ENCODE measurements at places on chromosomes 11 and 22. TPM values are rescaled to one million over a fixed set of nuclear protein-coding genes. Genes with fewer than 3 reads are reported as not detected.

Gene CCDC81
- total RNA-seq: 0.77 TPM

Gene KDELR3
- 4.6 TPM for total RNA-seq

Gene CHST1
- total RNA-seq: not detected

Gene OR4D5
- not detected for total RNA-seq

Gene SYT13
- 9.0 TPM for total RNA-seq

Gene CHORDC1
- total RNA-seq: 75.0 TPM

Gene ART5
- total RNA-seq: 12.0 TPM

Gene ARL2
- total RNA-seq: 171 TPM

Gene TECTA
- 0.84 TPM for total RNA-seq

Gene MMP12
- total RNA-seq: not detected

Gene INS
- not detected for total RNA-seq

Gene RNF169
- 22.3 TPM for total RNA-seq

Gene LRRN4CL
- 0.40 TPM for total RNA-seq

Gene MFNG
- 10.6 TPM for total RNA-seq

DNA sequence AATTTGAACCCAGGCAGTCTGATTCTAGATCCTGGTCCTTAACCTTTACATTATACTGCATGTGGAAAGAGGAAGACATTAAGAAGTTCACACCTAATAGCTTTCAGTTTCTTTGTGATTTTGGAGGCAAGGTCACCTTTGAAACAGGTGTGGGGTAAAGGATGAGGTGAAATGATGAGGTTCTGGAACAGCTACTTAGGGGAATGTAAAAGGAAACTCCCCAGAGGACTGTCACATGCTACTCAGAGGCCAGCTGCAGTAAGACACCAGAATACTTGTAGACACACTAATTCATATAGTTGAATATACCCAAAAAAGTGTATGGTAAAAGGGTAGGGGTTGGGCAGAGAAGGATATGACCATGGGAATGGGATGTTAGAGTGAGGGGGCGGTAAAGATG lies 5.4 kb downstream of the APIP start:
- H3K36me3 ChIP-seq: no peaks in the 10 kb centered on the region
- H3K27ac ChIP-seq: no peak overlapping the region
- no peak overlapping the region for H3K4me3 ChIP-seq
- no peak for DNase-seq

DNA sequence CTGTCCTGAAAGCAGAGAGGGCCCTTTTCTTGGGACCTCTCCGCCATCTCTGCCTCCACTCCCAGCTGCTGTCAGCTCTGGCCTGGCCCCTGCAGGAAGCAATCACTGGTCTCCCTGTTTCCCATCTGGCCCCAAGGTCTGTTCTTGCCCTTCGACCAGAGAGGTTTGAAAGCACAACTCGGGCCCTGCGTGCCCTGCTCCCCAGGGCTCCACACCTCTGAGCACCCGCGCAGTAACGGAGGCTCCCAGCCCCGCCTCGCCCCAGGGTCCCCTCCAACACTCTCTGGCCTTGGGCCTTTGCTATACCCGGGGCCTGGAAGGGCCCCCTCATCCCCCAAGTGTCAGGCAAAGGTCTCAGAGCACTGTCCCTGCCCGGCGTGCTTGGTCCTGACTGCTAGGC lies 7.8 kb upstream of the CD81 start:
- no peaks in the 10 kb centered on the region for H3K27me3 ChIP-seq
- no peak for DNase-seq
- no peaks in the 10 kb centered on the region for H3K36me3 ChIP-seq
- no peak overlapping the region for H3K4me3 ChIP-seq

DNA sequence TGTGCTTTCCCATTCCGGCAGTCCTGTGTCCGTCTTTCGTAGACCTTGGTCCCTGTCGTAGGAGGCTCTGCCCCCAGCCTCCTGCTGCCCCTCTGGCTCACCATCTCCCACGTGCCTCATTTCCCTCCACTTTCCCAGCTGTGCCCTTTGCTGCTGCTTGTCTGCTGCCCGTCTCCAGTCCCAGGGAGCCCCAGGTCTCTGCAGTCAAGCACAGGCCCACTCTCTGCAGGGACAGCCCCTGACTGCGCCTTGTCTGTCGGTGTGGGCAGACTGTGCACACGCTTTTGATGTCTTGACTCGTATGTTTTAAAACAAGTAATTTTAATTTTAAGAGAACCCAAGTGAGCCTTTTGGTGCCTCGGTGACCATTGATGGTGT lies 12.4 kb downstream of the DGCR8 start:
- no peaks in the 10 kb centered on the region for H3K4me1 ChIP-seq
- H3K27me3 ChIP-seq: no peaks in the 10 kb centered on the region
- no peak overlapping the region for H3K27ac ChIP-seq
- DNase-seq: no peak
- no peak overlapping the region for H3K4me3 ChIP-seq
- peaks cover 28% of the 10 kb centered on the region for H3K36me3 ChIP-seq

- peaks cover 74% of the 10 kb centered on the region for H3K27me3 ChIP-seq
- H3K4me1 ChIP-seq: peaks cover 21% of the 10 kb centered on the region
- H3K36me3 ChIP-seq: no peaks in the 10 kb centered on the region
- no peak overlapping the region for H3K27ac ChIP-seq
- peak; percentile 34 for DNase-seq
Observed at GRCh38 chr11:64642871-64643255, 51.8 kb downstream of the SLC22A12 start.

GRCh38 chr11:46553814-46554212 lies 40.0 kb downstream of the AMBRA1 start:
- H3K27me3 ChIP-seq: no peaks in the 10 kb centered on the region
- H3K4me1 ChIP-seq: peaks cover 23% of the 10 kb centered on the region
- H3K4me3 ChIP-seq: no peak overlapping the region
- no peak for DNase-seq

GRCh38 chr11:131108760-131109159 lies 192.5 kb upstream of the SNX19 start:
- H3K27me3 ChIP-seq: no peaks in the 10 kb centered on the region
- H3K4me1 ChIP-seq: no peaks in the 10 kb centered on the region
- no peak overlapping the region for H3K27ac ChIP-seq
- H3K36me3 ChIP-seq: no peaks in the 10 kb centered on the region

- H3K4me3 ChIP-seq: no peak overlapping the region
- H3K4me1 ChIP-seq: no peaks in the 10 kb centered on the region
- no peaks in the 10 kb centered on the region for H3K27me3 ChIP-seq
- peaks cover 10% of the 10 kb centered on the region for H3K36me3 ChIP-seq
Observed at GRCh38 chr22:24325105-24325757, 54.6 kb downstream of the SPECC1L start.

GRCh38 chr11:112128483-112129121 lies 35.3 kb downstream of the IL18 start:
- no peak overlapping the region for H3K27ac ChIP-seq
- H3K4me1 ChIP-seq: no peaks in the 10 kb centered on the region
- no peaks in the 10 kb centered on the region for H3K36me3 ChIP-seq
- no peaks in the 10 kb centered on the region for H3K27me3 ChIP-seq
- DNase-seq: no peak
- H3K4me3 ChIP-seq: no peak overlapping the region

- no peak overlapping the region for H3K27ac ChIP-seq
- no peaks in the 10 kb centered on the region for H3K36me3 ChIP-seq
- no peak overlapping the region for H3K4me3 ChIP-seq
Observed at GRCh38 chr11:35584321-35584720, 33.9 kb upstream of the FJX1 start.

- H3K27me3 ChIP-seq: no peaks in the 10 kb centered on the region
- no peaks in the 10 kb centered on the region for H3K36me3 ChIP-seq
- DNase-seq: no peak
- no peaks in the 10 kb centered on the region for H3K4me1 ChIP-seq
- H3K27ac ChIP-seq: no peak overlapping the region
Observed at GRCh38 chr11:64458997-64459396, 100.0 kb downstream of the RPS6KA4 start.

- no peak overlapping the region for H3K4me3 ChIP-seq
- no peak for DNase-seq
- H3K36me3 ChIP-seq: no peaks in the 10 kb centered on the region
Observed at GRCh38 chr22:19876314-19876940, 21.8 kb upstream of the GNB1L start.

DNA sequence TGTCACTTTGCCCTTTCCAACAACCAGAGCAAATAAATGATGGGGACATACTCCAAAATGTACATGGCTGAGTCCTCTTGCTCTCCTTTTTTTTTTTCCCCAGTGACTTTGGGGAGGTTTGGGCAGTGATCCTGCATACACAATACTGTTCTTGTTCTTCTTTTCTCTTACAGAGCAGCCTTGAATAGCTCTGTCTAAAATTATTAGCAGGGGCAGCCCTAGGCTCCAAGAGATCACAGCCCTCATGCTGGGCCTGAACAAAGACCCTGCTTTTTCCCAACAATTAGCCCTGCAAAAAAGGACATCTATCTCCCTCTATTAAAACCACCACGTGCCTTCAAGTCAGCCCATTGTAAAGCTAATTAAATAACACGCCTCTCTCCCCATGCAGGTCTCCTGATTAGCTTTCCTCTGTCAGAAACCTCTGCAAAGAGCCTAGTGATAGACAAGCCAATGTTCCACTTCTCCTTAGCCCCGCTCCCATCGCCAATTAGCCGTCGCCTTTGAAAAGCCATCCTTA lies 54.7 kb downstream of the ETS1 start:
- DNase-seq: peak; percentile 91
- no peaks in the 10 kb centered on the region for H3K36me3 ChIP-seq
- H3K27ac ChIP-seq: no peak overlapping the region

GRCh38 chr11:33869481-33870422 lies 22.1 kb downstream of the LMO2 start:
- peak; percentile 84 for DNase-seq
- H3K4me1 ChIP-seq: peaks cover 17% of the 10 kb centered on the region
- peak overlapping the region; percentile 71 for H3K4me3 ChIP-seq

- H3K27ac ChIP-seq: no peak overlapping the region
- H3K27me3 ChIP-seq: no peaks in the 10 kb centered on the region
- H3K36me3 ChIP-seq: no peaks in the 10 kb centered on the region
- H3K4me1 ChIP-seq: peaks cover 18% of the 10 kb centered on the region
- no peak for DNase-seq
Observed at GRCh38 chr11:13040969-13041561, 31.9 kb downstream of the RASSF10 start.

DNA sequence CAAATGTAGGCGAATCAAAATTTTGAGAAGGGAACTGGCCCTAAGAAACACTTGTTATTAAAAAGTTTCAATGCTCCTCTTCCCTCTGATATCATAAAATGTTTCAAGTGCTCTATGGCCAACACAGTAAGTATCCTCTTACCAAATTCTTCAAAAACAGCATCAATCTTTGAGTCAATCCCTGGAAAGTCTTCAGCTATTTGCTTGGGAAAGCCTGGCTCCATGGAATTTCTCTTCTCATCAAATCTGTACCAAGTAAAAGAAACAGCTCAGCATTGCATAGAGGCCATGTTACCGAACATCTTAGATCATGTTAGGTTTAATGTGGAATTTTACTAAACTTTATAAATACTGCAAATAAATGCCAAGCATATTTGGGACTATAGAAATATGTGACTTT lies 6.3 kb downstream of the MMP3 start:
- peaks cover 10% of the 10 kb centered on the region for H3K4me1 ChIP-seq
- no peak for DNase-seq
- H3K36me3 ChIP-seq: no peaks in the 10 kb centered on the region
- H3K27ac ChIP-seq: no peak overlapping the region
- no peaks in the 10 kb centered on the region for H3K27me3 ChIP-seq
- H3K4me3 ChIP-seq: no peak overlapping the region

- H3K27ac ChIP-seq: peak overlapping the region; percentile 55
- H3K4me3 ChIP-seq: no peak overlapping the region
- no peaks in the 10 kb centered on the region for H3K36me3 ChIP-seq
- no peaks in the 10 kb centered on the region for H3K27me3 ChIP-seq
- peak; percentile 55 for DNase-seq
Observed at GRCh38 chr22:26550498-26551033, 38.3 kb upstream of the TFIP11 start.

GRCh38 chr11:19244084-19244483 lies 3.3 kb upstream of the E2F8 start:
- no peak overlapping the region for H3K27ac ChIP-seq
- peaks cover 47% of the 10 kb centered on the region for H3K27me3 ChIP-seq
- no peaks in the 10 kb centered on the region for H3K36me3 ChIP-seq
- no peak for DNase-seq
- peaks cover 15% of the 10 kb centered on the region for H3K4me1 ChIP-seq
- H3K4me3 ChIP-seq: no peak overlapping the region

DNA sequence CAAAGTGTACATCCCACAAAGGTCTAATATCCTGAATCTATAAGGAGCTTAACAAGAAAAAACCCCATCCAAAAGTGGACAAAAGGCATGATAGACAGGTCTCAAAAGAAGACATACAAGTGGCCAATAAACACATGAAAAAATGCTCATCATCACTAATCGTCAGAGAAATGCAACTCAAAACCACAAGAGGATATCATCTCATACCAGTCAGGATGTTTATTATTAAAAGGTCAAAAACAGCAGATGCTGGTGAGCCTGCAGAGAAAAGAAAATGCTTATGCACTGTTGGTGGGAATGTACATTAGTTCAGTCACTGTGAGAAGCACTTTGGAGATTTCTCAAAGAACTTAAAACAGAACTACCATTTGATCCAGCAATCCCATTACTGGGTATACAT lies 12.7 kb downstream of the LGALS12 start:
- no peaks in the 10 kb centered on the region for H3K36me3 ChIP-seq
- no peaks in the 10 kb centered on the region for H3K27me3 ChIP-seq
- H3K27ac ChIP-seq: no peak overlapping the region
- no peak overlapping the region for H3K4me3 ChIP-seq
- no peak for DNase-seq
- H3K4me1 ChIP-seq: no peaks in the 10 kb centered on the region

- H3K36me3 ChIP-seq: no peaks in the 10 kb centered on the region
- peaks cover 21% of the 10 kb centered on the region for H3K4me1 ChIP-seq
- DNase-seq: no peak
- no peak overlapping the region for H3K4me3 ChIP-seq
- peak overlapping the region; percentile 31 for H3K27ac ChIP-seq
Observed at GRCh38 chr11:103234974-103235373, 125.7 kb downstream of the DYNC2H1 start.

DNA sequence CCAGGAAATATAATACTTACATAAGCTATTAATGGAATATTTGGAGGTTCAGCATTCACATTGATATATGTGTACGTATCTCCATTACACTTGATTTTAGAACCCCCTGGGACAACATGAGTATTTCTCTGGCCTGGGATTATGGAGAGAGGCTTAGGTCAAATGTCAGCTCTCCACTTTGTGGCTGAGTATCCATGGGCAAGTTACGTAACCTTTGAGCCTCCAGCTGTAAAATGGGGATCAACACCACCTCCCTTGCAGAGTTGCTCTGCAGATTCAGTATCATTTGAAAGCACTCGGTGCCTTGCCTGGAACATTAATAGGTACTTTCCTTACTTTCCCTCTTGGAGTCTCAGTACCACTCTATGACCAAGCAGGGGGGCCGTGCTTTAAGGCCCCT lies 33.2 kb downstream of the C22orf31 start:
- no peak for DNase-seq
- no peaks in the 10 kb centered on the region for H3K36me3 ChIP-seq
- H3K4me3 ChIP-seq: no peak overlapping the region
- no peaks in the 10 kb centered on the region for H3K27me3 ChIP-seq

- H3K4me3 ChIP-seq: no peak overlapping the region
- peaks cover 9% of the 10 kb centered on the region for H3K4me1 ChIP-seq
- DNase-seq: no peak
- no peaks in the 10 kb centered on the region for H3K36me3 ChIP-seq
- no peaks in the 10 kb centered on the region for H3K27me3 ChIP-seq
- no peak overlapping the region for H3K27ac ChIP-seq
Observed at GRCh38 chr11:61057615-61058014, 44.7 kb upstream of the CD5 start.

GRCh38 chr22:22914726-22915669 lies 27.4 kb downstream of the IGLL5 start:
- H3K27me3 ChIP-seq: peaks cover 90% of the 10 kb centered on the region
- no peaks in the 10 kb centered on the region for H3K4me1 ChIP-seq
- H3K36me3 ChIP-seq: no peaks in the 10 kb centered on the region
- H3K4me3 ChIP-seq: no peak overlapping the region
- H3K27ac ChIP-seq: no peak overlapping the region
- DNase-seq: no peak
